Jurkat, Clone E6-1 (cell line): ENCODE measurements at places on chromosomes 11 and 22.
A peak's percentile ranks its signal among the peaks of the same experiment; 100 is the strongest.

DNA sequence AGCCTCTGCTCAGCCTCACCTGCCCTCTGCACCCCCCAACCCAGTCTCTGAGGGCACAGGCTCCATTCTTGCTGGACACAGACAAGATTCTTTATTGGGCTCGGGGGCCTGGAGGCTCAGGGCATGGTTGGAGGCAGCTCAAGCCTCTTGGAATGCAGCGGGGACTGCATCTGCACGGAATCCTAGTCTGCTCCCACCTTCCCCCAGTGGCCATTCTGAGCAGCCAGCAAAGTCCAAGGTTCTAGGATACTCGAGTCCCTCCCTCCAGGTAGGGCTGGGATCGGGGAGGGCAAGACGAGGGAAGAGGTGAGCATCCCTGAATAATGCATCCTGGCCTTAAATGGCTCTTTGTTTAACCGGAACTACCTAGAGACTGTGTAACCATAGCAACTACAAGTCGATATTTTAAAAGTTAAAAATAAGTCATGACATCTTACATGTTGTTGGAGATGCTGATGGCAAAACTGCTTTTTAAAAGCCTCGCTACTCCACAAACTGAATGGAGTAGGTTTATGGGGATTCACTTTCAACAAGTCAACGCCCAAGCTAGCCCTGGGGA, 10.7 kb upstream of the IGSF22 start:
- no peak for DNase-seq

DNA sequence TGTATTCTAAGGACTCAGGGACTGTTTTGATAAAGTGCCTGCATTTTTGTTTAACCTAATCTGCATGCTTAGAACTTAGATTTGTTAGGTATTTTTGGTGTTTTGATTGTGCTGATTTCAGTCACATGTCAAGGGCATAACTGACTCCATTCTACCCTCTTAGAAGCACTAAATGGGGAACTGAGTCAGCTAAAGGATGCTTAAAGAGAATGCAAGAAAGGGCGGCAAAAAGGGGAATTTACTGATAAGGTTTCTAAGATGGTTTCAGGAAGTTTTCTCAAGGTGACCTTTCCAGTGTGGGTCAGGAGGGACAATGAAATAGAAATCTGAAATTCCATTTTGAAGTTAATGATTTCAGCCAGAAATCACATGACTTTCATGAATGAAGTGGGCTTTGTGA, 43.0 kb downstream of the MMP20 start:
- no peak for DNase-seq

DNA sequence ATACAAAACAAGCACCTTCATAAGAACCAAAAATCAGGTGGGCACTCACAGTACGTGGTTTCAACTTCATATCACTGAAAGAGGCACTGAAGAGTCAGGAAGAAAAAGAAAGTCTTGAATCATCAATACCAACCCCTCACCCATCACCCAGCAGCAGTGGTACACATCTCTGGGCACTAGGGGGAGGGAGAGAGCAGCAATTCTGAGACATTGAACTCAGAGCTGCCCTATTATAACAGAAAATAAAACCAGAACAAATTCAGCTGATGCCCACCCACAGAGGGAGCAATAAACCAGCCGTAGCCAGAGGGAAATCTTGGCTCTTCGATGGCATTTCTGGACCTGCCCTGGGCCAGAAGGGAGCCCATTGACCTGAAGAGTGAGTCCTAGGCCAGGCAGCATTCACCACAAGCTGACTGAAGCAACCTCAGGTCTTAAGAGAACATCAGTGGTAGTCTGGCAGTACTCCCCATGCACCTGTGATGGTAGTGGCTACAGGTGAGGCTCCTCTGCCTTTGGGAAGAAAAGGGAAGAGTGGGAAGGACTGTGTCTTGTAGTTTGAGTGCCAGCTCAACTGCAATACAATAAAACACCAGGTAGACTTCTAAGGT, 42.2 kb upstream of the FAM181B start:
- peak; percentile 24 for DNase-seq

DNA sequence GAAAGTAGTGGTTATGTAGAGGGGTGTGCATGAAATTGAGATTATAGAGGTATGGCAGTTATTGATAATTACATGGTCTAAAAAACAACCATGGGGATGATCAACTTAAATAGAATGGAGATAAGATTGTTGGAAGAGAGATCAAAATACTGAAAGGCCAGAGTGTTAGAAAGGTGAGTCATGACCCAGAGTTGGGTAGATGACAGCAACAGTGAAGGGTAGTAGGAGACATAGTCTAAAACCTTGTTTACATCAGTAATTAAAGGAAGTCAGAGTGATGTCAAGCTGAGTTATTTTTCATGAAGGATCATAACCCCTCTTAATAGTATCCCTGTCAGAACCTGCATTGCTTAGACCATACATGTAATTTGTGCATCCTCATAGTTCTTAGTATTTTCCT, 110.9 kb downstream of the ELP4 start:
- DNase-seq: no peak

DNA sequence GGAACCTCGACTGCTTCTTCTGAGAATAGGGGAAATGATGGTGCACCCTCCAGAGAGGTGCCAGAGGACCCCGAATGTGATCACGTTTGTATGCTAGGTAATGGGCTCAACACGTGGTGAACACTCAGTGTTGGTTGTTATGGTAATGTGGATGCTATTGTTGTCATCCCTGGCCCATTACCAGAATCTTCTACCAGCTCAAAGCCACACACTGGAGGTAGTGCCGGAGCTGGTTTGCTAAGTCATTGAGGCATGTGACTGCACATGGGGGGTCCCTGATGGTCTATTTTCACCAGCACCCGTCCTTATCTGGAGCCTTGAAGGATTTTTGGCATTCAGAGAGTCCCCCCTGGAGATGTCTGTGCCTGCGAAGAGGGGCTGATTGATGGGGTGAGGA, 119.1 kb upstream of the CD82 start:
- DNase-seq: no peak

DNA sequence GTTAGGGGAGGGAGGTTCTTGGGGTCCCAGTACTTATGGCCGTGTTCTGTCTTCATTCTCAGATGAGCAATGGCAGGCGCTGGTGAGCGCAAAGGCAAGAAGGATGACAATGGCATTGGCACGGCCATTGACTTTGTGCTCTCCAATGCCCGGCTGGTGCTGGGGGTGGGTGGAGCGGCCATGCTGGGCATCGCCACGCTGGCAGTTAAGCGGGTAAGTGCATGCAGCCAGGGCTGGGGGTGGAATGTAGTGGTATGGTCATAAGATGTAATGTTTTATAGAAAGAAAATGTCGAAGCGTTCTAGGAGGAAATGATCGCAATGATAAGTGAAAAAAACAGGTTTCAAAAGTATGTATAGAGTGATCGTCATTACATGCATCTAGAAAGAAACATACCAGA, 9.1 kb upstream of the ATF4 start:
- no peak for DNase-seq
